Kidney (tissue), 22 donors: ENCODE measurements at places on chromosomes 3 and 15. TPM values are rescaled to one million over a fixed set of nuclear protein-coding genes. Genes with fewer than 3 reads are reported as not detected.
A peak's percentile ranks its signal among the peaks of the same experiment; 100 is the strongest.

DNA sequence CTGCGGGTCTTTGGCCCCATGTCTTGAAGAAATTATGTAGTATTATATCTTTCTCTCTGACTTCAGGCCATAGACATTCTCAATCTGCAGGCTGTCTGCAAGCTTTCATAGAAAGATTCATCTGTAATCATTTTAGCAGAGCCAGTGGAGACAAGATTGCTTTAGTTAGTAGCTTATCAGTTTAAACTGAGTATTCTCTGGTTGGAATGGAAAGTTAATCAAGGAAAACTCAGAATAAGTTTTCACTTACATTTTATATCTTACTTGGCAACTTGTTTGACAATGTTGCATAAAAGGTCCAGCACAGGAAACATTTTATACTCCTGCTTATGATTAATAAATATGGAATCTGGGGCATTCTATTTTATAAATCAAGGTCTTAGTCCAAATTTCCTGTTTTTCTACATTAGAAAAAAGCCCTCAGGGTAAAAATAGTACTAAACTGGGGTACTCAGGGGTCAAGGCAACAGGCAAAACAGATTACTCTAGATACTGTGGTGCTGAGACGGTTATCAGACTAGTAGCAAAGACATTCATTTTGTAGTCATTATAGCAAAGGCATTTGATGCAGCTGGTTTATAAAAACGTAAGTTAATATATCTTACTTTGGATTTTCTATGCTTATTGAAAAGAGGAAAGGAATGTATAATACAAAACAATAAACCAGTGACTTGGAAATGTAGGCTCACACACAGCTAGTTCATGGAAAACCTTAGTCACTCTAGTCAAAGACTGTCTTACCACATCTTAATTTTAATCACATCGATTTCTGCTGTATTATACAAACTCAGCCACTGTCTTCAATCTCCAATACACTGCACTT is 45.2 kb upstream of the FILIP1L start:
- H3K27me3 ChIP-seq, result no peaks in the 10 kb centered on the region
- DNase-seq, result peak; percentile 51
- peak overlapping the region; percentile 62 for H3K27ac ChIP-seq
- no peak overlapping the region for H3K4me3 ChIP-seq

IMPG2 gene
- 0.85 TPM for total RNA-seq

CLRN1 gene
- total RNA-seq, result not detected

- no peak for DNase-seq
- H3K27me3 ChIP-seq, result no peaks in the 10 kb centered on the region
- no peak overlapping the region for H3K27ac ChIP-seq
- H3K4me3 ChIP-seq, result no peak overlapping the region
- no peaks in the 10 kb centered on the region for H3K4me1 ChIP-seq
Observed at GRCh38 chr3:41629072-41629471, 332.8 kb downstream of the ULK4 start.

CDC25A gene
- 0.88 TPM for total RNA-seq

DNA sequence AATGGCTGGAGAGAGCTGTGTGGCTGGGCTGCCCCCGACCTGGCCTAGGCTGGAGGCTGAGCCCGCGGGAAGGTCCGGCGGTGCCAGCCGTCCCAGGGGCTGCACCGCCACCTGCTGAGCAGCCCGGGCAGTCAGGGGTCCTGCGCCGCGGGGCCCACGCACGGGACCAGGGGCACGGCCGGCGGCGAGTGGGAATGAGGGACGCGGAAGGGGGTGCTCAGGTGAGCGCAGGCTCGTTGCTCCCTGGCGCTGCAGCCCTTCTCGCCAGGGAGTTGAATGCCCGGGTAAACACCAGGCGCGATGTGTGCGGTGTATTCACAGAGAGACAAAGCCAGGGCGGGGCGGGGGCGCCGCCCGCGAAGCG is 666 bp upstream of the SEMA3F start:
- H3K27me3 ChIP-seq, result no peaks in the 10 kb centered on the region
- no peak overlapping the region for H3K4me3 ChIP-seq
- peaks cover 30% of the 10 kb centered on the region for H3K4me1 ChIP-seq
- H3K27ac ChIP-seq, result peak overlapping the region; percentile 51
- H3K36me3 ChIP-seq, result no peaks in the 10 kb centered on the region
- peak; percentile 82 for DNase-seq

DNA sequence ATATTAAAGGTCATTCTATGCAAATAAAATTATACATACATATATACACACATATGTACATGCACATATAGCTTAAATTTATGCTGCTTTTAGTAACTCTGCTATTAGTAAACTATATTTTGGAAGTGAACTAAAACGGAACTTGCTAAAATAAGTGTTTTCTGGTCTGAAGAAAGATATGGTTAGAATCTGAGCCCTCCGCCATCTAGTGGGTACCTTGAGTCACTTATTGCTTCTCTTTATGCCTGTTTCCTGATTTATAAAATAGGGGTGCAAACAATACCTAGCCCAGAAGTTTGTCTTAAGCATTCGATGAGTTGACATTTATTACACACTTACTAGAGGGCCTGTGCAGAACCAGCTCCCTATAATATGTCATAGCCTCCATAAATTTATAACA is 255.7 kb downstream of the CNTN6 start:
- no peak for DNase-seq
- H3K4me3 ChIP-seq, result no peak overlapping the region
- H3K27me3 ChIP-seq, result no peaks in the 10 kb centered on the region
- H3K4me1 ChIP-seq, result no peaks in the 10 kb centered on the region

SUCLG2 gene
- total RNA-seq, result 62.8 TPM

DNA sequence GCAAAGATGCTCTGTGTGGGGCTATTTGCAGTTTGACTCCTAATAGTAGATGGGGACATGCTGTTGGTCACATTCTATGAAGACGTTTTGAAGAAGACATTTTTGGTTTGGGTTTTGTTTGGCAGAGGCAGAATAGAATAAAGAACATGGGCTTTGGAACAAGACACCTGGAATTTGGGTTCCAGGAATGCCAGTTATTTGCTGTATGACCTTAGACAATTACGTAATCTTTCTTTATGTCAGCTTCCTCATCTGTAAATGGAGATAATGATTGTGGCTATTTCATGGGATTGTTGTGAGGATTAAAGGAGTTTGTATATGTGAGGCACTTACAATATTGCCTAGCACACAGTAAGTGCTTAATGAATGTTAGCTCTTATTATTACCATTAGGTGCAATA is 91.6 kb downstream of the MESD start:
- DNase-seq, result no peak
- no peak overlapping the region for H3K4me3 ChIP-seq
- H3K27ac ChIP-seq, result no peak overlapping the region
- H3K27me3 ChIP-seq, result no peaks in the 10 kb centered on the region
- no peaks in the 10 kb centered on the region for H3K36me3 ChIP-seq

DNA sequence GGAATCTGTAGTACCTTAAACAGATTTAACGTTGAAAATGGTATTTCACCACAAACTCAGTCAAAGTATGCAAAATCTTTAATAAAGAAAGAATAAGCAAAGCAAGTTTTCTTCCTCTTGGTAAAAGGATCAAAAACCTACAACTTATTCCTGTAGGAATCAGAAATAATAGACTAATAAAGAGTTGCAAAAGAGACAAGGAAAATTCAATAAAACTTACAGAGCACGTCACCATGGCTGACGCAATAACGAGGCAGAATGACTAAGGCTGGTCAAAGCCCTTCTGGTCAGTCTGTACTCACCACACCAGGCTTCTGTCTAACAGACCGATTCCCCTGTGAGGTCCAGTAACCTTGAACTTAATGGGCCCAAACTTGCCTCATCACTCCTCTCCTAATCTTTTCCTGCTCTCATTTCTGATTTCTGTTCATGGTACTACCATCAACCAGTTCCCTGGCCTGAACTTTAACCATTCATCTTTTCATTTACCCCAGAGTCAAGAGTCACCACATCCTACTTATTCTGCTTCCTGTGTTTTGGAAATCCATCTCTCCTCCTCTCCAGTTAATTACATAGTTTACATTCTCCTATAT is 5.0 kb downstream of the MASP1 start:
- no peaks in the 10 kb centered on the region for H3K27me3 ChIP-seq
- no peaks in the 10 kb centered on the region for H3K36me3 ChIP-seq
- no peak for DNase-seq
- no peak overlapping the region for H3K4me3 ChIP-seq

- no peaks in the 10 kb centered on the region for H3K27me3 ChIP-seq
- H3K4me3 ChIP-seq, result no peak overlapping the region
- DNase-seq, result peak; percentile 19
- no peaks in the 10 kb centered on the region for H3K36me3 ChIP-seq
Observed at GRCh38 chr3:184738982-184739381, 27.1 kb upstream of the MAGEF1 start.

GRCh38 chr15:99135194-99135593 is 30.3 kb downstream of the SYNM start:
- H3K36me3 ChIP-seq, result peaks cover 3% of the 10 kb centered on the region
- DNase-seq, result no peak
- no peaks in the 10 kb centered on the region for H3K27me3 ChIP-seq
- H3K4me3 ChIP-seq, result no peak overlapping the region
- H3K27ac ChIP-seq, result no peak overlapping the region
- H3K4me1 ChIP-seq, result no peaks in the 10 kb centered on the region

CCK gene
- not detected for total RNA-seq

DNA sequence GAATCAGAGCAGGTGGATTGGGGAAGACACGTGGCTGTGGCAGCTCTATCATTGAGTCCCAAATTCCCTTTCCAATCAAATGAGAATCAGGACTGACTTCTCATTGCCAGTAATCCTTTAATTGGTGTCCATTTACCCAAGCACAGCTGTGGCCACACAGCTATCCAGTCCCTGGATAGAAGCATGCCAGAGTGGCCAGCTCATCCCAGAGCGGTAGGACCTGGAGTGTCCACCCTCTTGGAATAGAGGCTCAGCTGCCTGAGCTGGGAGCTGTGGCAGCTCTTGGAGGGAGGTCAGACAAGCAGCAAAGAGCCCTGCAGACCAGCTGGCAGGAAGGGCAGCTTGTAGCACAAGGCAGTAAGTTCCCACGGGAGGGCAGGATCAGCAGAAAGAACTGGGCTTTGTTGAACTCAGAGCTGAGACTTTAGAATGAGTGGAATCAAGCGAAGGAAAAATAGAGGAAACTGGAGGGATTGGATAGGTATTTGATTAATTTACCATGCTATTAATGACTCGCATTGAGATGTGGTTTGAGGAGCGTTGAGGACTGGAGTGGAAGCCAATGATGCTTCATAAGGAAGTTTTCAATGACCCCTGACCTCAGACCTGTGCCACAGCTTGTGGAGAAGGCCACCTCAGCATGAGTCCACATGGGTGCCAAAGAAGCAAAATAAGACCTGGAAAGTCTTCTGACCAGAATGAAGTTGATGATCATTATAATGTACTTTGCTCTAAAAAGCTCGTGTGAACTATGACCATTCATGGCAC is 6.9 kb upstream of the ALPK3 start:
- DNase-seq, result no peak
- no peaks in the 10 kb centered on the region for H3K36me3 ChIP-seq
- H3K4me3 ChIP-seq, result no peak overlapping the region
- no peaks in the 10 kb centered on the region for H3K27me3 ChIP-seq
- H3K27ac ChIP-seq, result no peak overlapping the region

- no peaks in the 10 kb centered on the region for H3K36me3 ChIP-seq
- H3K27ac ChIP-seq, result no peak overlapping the region
Observed at GRCh38 chr3:186110975-186111974, 2.4 kb upstream of the ETV5 start.

DNA sequence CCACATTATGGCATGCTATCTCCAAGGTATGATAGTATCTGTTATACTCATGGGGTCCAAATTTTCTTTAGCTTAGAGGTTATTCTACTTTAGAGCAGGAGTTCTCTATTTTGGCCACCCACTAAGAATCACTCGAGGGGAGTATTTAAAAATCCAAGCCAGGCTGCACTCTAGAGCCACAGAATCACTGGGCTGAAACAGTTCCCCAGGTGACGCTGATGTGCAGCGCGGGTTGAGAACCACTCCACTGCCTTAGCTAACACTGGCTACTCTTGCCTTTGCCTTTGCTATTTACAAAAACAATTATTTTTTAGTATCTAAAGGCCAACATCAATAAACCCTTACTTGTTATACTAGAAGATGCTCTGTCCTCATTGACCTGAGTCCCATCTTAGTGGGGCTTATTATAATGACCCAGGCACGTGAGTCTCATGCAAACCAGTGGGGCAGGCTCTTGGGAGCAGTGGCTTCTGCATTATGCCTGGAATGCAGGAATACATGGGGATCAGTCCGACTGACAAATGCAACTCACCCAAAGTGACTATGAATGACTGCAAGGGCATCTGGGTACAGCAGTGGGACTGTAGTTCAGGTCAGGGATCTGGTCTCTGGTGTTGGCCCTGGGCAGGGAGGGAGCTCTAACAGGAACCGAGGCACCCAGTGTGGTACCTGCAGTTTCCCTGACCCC is 21.7 kb upstream of the CGNL1 start:
- H3K27ac ChIP-seq, result peak overlapping the region; percentile 89
- H3K4me3 ChIP-seq, result no peak overlapping the region
- no peaks in the 10 kb centered on the region for H3K36me3 ChIP-seq

GRCh38 chr3:125200731-125201139 is 11.8 kb downstream of the SLC12A8 start:
- peak overlapping the region; percentile 23 for H3K4me3 ChIP-seq
- H3K27me3 ChIP-seq, result no peaks in the 10 kb centered on the region
- no peak for DNase-seq
- H3K36me3 ChIP-seq, result no peaks in the 10 kb centered on the region
- H3K27ac ChIP-seq, result no peak overlapping the region
- H3K4me1 ChIP-seq, result peaks cover 5% of the 10 kb centered on the region

TRH gene
- total RNA-seq, result not detected

GRCh38 chr15:93780073-93780472 is 451.3 kb upstream of the MCTP2 start:
- no peaks in the 10 kb centered on the region for H3K4me1 ChIP-seq
- DNase-seq, result no peak
- no peak overlapping the region for H3K27ac ChIP-seq
- H3K27me3 ChIP-seq, result no peaks in the 10 kb centered on the region

FGF7 gene
- 23.8 TPM for total RNA-seq

DNA sequence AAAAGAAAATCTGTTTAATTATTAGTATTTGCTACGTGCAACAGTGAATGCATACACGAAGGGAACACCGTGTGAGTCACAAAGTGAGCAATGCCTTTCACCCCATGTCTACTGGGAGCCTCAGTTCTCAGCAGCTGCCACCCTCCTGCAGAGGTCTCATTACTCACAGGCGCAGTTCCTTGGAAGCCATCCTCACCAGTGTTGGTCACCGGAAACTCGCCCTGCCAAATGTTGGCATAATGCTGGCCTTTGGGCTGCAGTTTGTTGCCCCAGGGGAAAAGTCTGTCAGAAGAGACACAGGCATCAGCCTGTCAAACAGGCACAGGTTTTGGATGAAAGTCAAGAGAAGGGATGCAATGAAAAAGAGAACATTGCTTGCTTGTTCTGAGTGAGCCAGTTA is 50.1 kb downstream of the SUMF1 start:
- H3K27me3 ChIP-seq, result no peaks in the 10 kb centered on the region
- no peak overlapping the region for H3K4me3 ChIP-seq
- peaks cover 4% of the 10 kb centered on the region for H3K36me3 ChIP-seq
- H3K4me1 ChIP-seq, result no peaks in the 10 kb centered on the region

DNA sequence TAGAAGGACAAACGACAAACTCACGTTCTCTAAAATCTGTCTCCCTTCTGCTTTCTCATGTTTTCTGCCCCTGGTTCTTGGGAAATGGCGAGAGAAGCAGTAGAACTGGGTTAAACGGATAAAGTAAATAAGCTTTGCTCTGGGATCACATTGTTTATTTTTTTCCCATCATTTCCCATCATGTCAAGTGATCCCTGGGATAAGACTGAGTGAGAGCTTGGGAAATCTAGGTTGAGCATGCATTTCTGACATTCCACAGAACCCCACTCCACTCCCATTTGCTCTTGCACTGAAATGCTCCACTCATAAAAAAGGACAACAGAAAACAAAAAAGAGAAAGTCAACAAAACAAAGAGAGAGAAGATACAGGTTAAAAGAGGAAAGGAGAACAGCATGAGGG is 69.1 kb downstream of the SEMA6D start:
- no peaks in the 10 kb centered on the region for H3K4me1 ChIP-seq
- no peaks in the 10 kb centered on the region for H3K27me3 ChIP-seq
- H3K27ac ChIP-seq, result no peak overlapping the region

MED12L gene
- 0.82 TPM for total RNA-seq

IQGAP1 gene
- total RNA-seq, result 218 TPM

RTP3 gene
- total RNA-seq, result not detected
